ENCODE measurements at places on chromosomes 13 and 19.
A peak's percentile ranks its signal among the peaks of the same experiment; 100 is the strongest.

GRCh38 chr13:40651866-40652587 is 14.4 kb downstream of the FOXO1 start:
- DNase-seq: no peak

- no peak for DNase-seq
Measured at GRCh38 chr13:113051641-113052040, 54.0 kb upstream of the F7 start.

- no peak for DNase-seq
Measured at GRCh38 chr19:41796362-41796761, at the start of gene CEACAM3. Gene CEACAM3, plus strand, starts transcription at chr19:41796587. Its CDS starts 91 bp downstream, at chr19:41796678.

DNA sequence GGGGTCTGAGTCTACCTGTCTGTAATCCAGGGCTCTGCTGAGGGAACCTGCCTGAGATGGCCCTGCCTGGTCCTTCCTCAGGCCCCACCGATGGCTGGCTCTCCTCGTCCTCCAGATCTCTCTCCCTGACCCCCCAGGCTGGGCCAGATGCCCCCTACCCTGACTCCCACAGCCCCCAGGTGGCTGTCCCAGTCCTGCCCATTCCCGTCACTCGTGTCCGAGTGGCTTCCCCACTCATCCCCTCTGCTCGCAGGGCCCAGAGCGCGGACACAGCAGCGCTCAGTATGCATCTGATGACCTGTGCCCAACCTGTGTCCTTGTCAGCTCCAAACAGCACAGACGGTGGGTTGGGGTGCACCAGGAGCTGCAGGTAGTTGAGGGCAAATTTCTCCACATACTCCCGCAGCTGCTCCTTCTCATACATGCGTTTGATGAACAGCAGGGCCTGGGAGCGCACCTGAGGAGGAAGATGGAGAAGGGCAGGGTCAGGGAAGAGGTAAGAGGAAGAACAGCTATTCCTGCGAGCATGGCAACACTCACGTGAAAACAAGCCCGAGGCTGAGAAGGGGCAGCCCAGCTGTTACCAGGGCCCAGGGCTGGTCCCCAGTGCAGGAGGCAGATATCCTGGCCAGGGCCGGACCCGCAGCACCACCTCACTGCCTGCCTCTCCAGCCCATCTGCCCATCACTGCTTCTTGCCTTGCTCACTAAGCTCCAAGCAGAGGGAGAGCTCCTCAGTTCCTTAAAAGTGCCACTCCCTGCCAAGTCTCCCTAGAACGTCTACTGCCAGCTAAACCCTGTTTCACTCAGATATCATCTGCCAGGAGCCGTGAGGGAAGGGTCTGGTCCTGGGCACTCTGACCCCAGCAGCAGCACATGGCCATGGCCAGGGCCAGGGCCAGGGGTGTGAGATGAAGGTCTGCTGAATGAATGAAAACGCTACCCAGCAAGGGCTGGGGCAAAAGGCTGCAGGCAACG is 11.1 kb upstream of the RSPH6A start:
- DNase-seq: no peak

DNA sequence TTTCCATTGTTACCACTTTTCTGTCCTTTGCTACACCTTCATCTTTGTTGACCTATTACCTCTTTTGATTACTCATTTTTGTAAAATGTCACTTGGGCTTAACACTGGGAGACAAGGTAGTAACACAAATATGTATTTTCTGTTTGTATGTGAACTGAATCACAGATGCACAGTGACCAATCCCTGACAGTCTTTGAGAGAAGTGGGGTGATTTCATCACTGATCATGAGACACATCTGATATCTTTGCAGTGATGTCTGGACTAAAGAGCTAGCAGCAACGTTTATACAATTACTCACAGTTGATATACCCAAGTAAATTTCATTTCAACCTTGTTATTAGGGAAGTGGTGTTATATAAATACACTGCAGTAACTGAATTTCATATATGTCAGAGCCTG is 1397.4 kb upstream of the SPRY2 start:
- DNase-seq: no peak

- DNase-seq: peak; percentile 54
Measured at GRCh38 chr19:46787331-46788261, 798 bp downstream of the SLC1A5 start.

DNA sequence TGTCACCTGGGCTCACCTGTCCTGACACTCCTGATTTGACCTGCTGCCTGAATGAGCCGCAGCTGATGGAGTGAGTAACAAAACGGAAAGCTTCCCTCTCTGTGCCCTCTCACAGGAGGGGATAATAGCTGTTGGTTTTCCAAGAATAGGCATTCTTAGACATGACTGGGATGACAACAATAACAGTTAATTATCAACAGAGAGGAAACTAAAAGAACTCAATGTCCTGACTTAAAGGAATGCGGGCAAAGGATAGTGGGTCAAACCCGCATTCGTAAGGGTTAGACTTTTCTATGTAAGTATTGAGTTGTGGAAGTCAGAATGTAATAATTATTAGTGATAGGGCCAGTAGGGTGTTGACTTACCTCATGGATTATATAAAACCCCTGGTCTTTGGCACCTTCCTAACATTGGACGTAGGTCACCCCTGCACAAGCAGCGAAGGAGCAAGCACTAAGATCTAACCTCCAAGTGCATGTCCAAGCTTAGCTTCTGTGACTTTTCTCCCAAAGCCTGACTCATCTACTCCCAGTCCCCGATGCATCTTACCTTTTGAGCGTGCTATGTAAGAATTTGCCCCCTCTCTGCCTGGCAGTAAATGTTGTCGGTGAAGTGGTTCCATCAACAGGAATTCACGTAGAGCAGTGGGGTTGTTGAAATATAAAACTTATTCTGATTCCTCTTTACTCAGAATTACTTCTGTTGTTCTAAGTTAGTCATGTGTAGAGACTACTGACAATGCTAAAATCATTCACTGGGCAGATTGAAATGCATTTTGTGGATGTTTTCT is 442.3 kb downstream of the FGF9 start:
- no peak for DNase-seq

All from dermis microvascular lymphatic vessel endothelial cell (primary cell).